ENCODE measurements at places on chromosomes 12 and 14.

- no peak for DNase-seq
These were observed 274.9 kb upstream of the MGAT4C start for GRCh38 chr12:86530996-86531655.

GRCh38 chr14:75614179-75614578 lies 35.8 kb downstream of the FLVCR2 start:
- DNase-seq: no peak

DNA sequence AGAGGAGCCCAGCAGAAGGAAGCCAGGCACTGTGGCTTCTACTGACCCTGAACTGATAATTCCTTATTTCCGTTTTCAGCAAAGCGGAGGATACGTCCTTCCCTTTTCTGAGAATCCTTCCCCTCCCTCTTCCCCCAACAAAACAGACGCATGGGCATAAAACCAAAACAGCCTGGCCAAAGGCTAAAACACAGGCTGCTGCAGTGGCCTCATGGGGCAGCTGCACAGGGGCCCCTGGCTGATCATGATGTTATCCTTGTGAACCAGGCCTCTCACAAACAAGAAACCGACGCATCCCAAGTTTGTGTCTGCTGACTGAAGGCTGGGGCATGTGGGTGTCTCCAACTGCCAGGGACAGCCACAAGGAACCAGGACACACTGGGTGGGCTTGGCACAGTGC lies 23.4 kb upstream of the STON2 start:
- DNase-seq: no peak

DNA sequence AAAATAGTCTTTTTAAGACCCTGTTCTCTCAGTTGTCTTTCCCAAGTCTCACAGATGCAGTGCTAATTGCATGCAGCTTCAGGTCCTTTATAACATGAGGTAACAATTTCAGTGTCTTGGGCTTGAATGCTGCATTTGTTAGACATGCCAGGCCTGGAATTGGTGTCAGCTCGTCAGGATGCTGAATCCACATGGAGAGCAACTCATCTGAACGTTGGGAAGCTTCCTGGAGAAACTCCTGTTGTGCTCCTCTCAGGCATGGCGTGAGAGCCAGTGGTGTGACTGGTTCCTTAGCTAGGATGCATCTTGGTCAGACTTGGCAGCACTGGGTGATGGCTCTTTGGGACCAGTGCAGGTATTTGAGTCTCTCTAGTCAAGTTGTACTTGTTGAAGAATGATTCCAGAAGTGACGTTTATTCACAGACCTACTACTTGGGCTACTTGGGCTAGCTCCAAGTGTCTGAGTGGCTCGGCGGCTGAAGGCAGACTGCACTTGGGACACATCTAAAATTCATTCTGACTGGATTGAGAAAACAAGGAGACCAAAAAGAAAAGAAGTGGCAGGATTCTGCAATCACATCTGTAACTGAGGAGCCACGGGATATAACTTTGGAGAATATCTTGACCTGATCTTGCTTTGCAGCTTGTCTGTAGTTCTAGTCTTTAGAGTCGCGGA lies 134.8 kb upstream of the ARHGAP5 start:
- no peak for DNase-seq

- no peak for DNase-seq
These were observed 38.0 kb upstream of the PPFIA2 start for GRCh38 chr12:81797100-81797499.

DNA sequence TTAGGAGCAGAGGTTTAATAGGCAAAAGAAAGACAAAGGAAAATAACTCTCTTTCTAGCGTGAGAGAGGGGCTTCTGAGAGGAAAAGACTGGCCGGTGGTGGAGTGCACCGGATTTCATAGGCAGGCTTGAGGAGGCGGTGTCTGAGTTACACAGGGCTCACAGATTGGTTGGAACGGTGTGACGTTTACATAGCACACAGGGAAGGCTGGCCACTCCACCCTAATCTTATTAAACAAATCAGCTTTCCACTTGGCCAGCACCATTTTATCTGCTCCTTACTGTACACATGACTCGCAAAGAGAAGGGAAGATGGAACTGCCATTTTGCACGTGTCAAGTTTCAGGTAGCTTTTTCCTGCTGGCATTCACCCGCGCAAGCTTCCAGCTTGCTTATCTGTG lies 587.7 kb downstream of the RPL10L start:
- no peak for DNase-seq

- DNase-seq: no peak
These were observed 58.1 kb upstream of the TUNAR start for GRCh38 chr14:95818581-95818980.

- DNase-seq: no peak
These were observed 578.9 kb upstream of the ATP2B1 start for GRCh38 chr12:90287585-90287984.

DNA sequence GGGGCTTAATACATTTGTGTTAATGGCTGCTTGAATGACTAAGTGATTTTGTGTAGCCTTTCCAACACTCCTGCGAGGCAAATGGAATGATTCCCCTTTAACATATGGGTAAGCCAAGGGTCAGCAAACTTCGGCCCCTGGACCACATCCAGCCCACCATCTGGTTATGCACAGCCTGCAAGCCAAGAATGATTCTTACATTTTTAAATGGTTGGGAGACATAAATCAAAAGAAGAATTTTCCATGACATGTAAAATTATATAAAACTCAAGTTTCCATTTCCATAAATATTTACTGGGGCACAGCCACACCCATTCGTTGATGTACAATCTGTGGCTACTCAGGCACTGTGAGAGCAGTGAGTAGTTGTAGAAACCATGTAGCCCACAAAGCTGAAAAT lies 9.0 kb downstream of the SLC8B1 start:
- DNase-seq: no peak

- no peak for DNase-seq
These were observed 1242.2 kb upstream of the TMEM132C start for GRCh38 chr12:127024791-127025190.

DNA sequence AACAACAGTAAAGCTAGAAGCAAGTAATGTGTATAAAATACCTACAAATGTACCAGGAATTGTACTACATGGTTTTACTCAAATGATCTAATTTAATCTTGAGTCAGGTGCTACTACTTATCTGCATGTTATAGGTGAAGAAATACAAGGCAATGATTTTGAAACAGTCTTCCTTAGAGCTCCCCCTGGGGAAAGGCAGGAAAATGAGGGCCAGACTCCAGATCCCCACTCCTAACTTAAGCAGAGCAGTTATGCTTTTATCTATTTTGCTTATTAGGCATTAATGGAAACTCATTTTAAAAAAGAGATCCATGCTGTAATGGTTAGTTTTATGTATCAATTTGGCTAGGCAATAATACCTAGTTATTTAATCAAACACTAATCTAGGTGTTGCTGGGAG lies 109.3 kb upstream of the CPSF6 start:
- DNase-seq: no peak

DNA sequence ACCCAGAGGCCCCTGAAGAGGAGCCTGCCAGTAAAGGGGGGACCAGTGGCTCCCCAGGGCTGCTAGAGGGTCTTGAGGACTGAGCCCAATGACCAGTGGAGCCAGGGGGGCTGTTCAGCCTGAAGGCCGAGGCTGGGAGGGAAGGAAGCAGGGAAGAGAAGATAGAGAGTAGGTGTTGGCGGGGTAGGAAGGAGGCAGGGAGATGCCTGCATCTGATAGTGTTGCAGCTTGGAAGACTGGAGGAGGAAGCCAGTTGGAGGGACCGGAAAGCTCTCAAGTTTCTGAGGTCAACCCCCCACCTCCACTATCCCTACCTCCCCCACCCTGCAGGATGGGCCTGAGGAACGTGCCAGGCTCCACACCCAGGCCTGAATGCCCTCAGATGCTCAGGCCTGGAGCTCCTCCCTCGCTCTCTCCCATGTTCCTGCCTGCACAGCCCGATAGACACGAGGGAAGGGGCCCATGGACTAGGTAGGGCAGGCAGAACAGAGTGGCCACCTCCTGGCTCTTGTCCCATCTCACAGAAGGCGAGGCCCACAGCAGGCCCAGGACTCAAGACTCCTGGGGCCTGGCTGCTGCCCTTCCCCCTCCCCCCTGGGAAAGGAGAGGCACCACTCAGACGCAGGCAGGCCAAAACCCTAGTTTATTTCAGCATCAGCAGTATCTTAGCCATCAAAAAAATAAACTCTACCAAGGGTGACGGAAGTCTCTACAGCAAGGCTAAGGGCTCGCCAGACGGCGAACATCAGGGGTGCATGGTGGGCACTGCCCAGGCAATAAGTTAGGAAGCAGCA lies 3.4 kb downstream of the CKB start:
- no peak for DNase-seq

GRCh38 chr14:31326111-31326510 lies 94.2 kb downstream of the HEATR5A start:
- DNase-seq: no peak

DNA sequence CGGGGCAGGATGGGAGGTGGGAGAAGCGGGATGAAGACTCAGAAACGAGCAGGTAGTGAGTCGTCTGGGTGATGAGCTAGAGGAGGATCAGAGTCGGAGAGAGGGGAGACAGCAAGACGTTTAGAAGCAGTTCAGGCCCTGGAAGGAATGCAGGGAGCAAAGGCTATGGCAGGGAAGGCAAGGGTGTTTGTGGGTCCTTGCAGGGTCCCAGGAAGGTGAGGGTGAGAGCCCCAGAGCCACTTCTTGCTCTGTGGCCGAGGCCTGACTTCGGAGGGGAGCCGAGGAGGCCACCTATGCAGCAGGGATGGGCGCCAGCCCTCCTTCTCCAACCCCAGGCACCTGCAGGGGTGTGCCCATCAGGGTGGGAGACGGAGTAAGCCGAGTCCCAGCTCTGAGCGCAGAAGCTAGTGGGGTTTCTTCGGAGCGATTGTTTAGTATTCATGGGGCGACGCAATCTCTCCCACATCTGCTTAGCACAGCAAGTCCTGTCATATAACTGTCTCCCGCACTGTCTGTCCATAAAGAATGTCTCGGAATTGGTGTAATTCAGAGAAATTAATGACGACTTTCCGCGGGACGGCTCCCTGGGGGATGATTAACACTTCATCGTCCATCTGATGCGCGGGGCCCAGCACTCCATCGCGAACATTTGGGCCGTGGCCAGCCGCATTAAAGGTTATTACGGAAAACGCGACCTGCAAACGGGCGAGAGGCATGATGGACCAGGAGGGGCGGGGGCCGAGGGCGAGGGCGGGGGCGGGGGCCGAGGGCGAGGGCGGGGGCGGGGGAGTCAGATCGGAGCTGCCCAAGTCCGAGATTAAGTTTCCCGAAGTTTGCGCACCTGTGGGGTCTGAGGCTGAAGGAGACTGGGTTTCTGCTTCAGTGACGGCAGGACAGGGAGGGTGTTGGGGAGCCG lies 12.2 kb upstream of the CALCOCO1 start:
- DNase-seq: no peak

GRCh38 chr14:74891870-74892269 lies 10.2 kb downstream of the DLST start:
- DNase-seq: no peak

GRCh38 chr12:22310709-22311108 lies 23.8 kb downstream of the ST8SIA1 start:
- DNase-seq: no peak

- no peak for DNase-seq
These were observed 38.8 kb downstream of the UBR7 start for GRCh38 chr14:93245764-93246420.

DNA sequence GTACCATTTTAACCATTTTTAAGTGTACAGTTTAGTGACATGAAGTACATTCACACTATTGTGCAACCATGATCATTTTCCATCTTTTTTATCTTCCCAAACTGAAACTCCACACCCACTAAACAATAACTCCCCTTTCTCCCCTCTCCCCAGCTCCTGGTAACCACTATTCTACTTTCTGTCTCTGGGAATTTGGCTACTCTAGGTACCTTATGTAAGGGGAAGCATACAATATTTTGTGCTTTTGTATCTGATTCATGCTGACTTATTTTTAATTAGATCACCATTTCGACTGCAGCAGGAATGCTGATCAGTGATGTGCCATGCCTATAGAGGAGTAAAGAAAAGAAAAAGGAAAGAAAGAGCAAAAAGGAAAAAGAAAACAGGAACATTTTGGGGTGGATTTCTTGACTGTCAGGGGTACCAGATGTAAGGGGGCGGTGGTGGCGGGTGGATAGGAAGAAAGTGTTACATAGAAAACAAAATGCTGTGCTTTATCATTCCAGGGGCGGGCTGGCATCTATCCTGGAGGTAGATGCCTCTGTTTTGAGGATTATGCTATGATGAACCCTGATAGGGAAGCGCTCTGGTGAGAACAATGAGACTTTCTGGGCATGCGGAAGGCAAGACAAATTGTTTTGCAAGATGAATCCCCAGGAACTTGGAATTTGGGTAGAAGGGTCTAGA lies 45.2 kb upstream of the CTDSP2 start:
- no peak for DNase-seq

GRCh38 chr12:3697311-3697870 lies 55.5 kb downstream of the CRACR2A start:
- DNase-seq: no peak

- no peak for DNase-seq
These were observed 147.5 kb downstream of the SLC38A6 start for GRCh38 chr14:61128382-61129167.

DNA sequence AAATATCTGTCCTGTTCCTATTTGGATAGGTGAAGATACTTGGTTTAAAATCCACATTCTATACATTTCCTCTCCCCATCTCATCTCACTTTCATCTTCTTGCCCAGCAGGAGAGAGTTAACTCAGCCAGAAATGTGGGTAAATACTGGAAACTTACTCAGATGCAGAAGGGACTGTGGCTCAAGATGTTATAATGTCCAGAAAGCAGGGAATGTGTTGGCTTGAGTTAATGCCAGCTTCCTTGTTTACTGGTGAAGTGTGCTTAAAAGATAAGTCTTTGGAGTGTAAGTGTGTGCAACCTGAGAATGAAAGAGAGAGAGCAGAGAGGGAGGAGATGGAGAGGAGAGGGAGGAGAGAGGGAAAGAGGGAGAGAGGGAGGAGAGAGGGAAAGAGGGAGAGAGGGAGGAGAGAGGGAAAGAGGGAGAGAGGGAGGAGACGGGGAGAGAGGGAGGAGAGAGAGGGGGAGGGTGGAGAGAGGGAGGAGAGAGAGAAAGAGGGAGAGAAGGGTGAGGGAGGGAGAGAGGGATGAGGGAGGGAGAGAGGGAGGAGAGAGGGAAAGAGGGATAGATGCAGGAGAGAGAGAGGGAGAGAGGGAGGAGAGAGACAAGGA lies 22.0 kb upstream of the SNRPF start:
- DNase-seq: no peak

GRCh38 chr14:106530423-106531107 lies 1004.2 kb downstream of the TMEM121 start:
- DNase-seq: no peak

DNA sequence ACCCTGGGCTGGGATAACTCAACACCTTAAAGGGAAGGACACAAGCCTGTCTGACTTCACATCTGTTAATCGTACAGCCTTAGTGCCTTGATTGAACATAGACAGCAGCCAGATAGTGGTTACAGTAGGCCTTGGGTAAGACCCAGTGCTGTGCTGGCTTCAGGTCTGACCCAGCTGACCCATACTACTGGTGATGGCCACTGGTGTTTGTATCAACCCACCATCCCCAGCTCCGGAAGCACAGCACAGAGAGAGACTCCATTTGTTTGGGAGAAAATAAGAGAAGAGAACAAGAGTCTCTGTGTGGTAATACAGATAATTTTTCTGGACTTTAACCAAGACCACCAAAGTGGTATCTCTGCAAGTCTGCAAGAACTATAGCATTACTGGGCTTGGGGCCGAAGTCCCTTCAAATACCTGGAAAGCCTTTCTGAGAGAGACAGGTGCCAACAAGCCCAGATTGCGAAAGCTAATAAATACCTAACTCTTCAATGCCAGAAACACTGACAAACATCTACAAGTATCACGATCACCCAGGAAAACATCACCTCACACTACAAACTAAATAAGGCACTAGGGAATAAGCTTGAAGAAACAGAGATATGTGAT lies 330.1 kb upstream of the GARIN2 start:
- no peak for DNase-seq

GRCh38 chr14:77260631-77261030 lies 10.4 kb downstream of the NGB start:
- no peak for DNase-seq

Data from effector memory CD4-positive, alpha-beta T cell (primary cell).